Ovary (tissue), 10 donors: ENCODE measurements at places on chromosomes 12 and 14.
A peak's percentile ranks its signal among the peaks of the same experiment; 100 is the strongest.

- DNase-seq: no peak
Observed at GRCh38 chr14:88613552-88614010, 50.7 kb downstream of the ZC3H14 start.

GRCh38 chr12:52622349-52622748 is 4.0 kb upstream of the KRT73 start:
- no peak for DNase-seq

DNA sequence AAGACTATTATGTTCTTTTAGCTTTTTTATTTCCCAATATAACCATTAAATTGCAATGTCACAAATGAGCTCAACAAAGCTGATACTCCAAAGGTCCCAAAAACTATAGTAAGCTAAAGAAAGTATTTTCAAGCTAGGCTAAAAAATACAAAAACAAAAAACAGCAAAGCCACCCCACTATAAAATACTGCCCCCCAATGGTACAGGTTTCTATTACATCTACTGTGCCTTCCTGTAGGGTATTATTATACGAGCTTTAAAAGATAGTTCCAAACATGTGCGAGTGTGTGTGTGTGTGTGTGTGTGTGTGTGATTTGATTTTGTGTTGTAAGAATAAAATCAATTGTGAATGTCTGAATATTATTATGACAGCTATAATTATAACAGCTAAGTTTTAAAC is 1.1 kb downstream of the IFNG start:
- no peak for DNase-seq

- DNase-seq: no peak
Observed at GRCh38 chr12:14999695-15000365, 27.0 kb downstream of the PDE6H start.

DNA sequence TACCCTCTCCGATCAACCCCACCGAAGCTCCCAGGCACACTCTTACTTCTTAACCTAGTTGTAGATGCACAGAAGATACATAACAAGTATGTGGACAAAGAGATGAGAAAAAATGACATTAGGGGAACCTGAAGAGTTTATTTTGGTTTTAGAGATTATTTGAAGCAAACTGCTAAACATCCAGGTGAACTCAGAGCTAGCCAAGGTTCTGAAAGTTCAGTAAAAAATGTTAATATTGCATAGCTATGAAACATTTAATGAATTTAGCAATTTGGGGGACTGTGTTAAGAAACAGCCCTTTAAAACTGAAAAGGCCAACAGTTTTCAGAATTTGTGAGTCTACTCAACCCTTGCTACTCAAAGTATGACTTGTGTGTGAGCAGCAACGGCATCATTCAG is 174.4 kb downstream of the NAV3 start:
- no peak for DNase-seq

- DNase-seq: peak; percentile 36
Observed at GRCh38 chr14:59215322-59215721, 26.9 kb downstream of the DAAM1 start.

GRCh38 chr14:80977221-80977620 is 21.8 kb downstream of the TSHR start:
- DNase-seq: no peak

- DNase-seq: peak; percentile 35
Observed at GRCh38 chr12:50842637-50843493, at the start of gene TMPRSS12. TMPRSS12 (plus strand) TSS chr12:50842926; CDS start chr12:50842965, 39 bp downstream.

DNA sequence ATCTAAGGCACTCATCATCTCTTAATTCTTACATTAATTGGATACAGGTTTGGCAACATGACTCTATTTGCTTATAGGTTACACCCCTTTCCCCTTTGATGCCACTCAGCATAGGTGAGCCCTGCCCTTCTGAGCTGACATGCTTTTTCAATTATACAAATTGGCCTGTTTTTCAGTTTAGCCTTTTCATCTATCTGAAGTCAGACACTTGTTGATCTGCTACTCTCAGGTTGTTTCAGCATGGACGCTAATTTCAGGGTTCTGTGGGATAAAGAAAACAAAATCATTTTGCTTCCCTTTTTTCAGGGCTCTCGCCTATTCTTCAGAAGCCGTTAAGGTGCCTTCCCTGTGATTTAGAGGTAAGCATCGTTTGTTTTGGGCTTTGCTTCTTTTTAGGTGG is 55.3 kb downstream of the DACT1 start:
- DNase-seq: no peak

- DNase-seq: no peak
Observed at GRCh38 chr14:93533437-93533836, 102.7 kb downstream of the UNC79 start.
